ENCODE measurements at places on chromosomes 3 and 15.

GRCh38 chr3:77456906-77457305 is 417.0 kb downstream of the ROBO2 start:
- DNase-seq = no peak

DNA sequence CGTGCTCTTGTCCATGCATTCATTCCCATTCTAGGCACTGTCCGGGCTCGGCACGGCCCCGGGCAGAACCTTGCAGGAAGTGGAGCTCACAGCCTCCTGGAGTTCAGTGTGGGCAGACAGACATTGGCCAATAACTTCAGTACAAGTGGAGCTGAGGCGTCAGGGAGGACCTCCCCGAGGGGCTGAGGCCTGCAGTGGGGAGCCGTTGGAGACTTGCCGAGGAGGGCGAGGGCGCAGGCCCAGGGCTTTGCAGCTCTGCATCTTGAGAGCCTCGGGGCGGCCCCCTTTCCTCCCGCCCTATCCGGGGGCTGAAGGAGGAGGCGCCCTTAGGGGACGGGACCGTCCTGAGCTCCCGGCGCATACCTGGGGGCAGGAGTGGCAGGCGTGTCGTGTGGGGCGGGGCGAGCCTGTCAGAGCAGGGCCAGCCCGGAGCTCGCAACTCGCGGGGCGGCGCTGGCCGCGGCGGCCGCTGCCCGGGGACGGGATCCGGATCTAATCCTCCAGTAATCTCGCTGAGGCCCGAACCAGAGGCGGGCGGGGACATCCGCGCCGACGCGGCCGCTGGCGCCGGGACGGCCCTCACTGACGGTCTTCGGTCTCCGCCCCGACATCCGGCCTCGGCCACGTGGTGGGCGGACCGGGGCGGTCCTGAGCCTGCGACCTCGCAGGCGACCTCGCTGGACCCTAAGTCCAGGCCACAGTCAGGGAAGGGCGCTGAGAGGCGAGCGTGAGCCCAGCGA is at the start of gene ACY1:
TSS of gene ACY1 (plus strand) at position 698 of the 740 bp plus-strand sequence. CDS start 530 bp downstream, outside the sequence.
- peak; percentile 91 for DNase-seq

- DNase-seq = no peak
Observed at GRCh38 chr15:71349336-71349735, 234.1 kb downstream of the THSD4 start.

- no peak for DNase-seq
Observed at GRCh38 chr15:78879517-78880241, 7.0 kb downstream of the MORF4L1 start.

- peak; percentile 59 for DNase-seq
Observed at GRCh38 chr15:32676169-32676568, 34.7 kb downstream of the SCG5 start.

- DNase-seq = no peak
Observed at GRCh38 chr15:72783004-72783639, 436 bp downstream of the ADPGK start.

- DNase-seq = no peak
Observed at GRCh38 chr3:187185759-187186158, 11.5 kb upstream of the RTP1 start.

GRCh38 chr3:187735837-187736236 is 9.4 kb downstream of the BCL6 start:
- DNase-seq = no peak

DNA sequence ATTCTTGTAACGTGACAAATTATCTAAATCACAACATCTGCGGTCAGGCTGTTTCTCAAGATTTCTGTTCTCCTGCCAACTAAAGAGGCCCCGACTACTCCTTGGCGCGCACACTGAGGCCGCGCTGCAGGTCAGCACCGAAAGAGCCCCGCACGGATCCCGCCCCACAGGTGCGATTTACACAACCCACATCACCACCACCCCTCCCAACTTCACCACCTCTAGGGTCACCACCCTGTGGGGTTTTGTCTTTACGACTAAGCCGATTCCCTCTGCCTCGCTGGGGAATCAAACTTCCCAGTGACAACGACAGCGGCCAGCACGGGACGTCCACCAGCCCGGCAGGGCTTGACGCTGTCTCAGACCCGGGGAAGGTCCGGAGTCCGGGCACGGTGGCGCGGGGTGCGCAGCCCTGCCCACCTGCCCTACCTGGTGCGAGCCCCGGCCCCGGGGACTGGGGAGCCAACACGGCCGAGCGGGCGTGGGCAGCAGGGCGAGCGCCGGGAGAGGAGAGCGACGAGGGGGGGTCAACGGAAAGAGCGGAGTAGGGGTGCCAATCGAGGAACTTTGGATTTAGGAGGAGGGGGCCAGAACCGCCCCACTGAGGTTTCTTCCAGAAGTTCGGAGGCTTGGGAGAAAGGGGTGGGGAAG is 764 bp downstream of the UACA start:
- peak; percentile 68 for DNase-seq

DNA sequence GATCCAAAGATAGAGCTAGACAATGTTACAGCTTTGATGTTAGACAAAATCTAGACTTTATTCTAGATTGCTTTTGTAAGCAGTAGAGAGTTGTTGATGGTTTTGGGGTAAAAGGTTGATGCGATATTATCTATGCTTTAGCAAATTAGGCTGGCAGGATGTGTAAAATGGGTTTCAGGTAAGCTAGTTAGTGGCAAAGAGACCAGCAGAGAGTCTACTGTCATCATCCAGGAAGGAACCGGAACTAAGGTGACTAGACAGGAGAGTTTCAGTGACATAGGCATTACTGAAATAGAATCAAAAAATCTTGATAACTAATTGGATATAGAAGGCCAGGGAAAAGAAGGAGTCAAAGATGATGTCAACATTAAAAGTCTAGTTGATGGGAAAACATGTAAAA is 11.1 kb downstream of the OR5K2 start:
- no peak for DNase-seq

DNA sequence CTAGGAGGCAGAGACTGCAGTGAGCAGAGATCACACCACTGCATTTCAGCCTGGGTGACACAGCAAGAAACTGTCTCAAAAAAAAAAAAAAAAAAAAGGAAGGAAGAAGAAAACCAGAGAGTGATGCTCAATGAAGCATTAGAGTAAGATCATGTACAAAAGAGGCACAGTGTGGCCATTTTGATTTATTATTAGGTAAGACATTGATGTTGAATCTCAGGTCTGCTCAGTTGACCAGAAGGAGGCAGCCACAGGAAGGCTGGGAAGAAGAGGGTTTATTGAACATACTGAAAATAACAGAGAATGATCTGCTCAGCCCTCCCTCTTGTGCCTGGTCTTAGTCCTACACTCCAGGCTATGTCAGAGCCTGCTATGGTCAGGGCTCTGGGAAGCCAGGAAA is 15.6 kb downstream of the LRRK1 start:
- DNase-seq = no peak

GRCh38 chr3:149462581-149463011 is 11.9 kb upstream of the TM4SF4 start:
- DNase-seq = no peak

- DNase-seq = peak; percentile 85
Observed at GRCh38 chr15:74817370-74817737, 4.7 kb downstream of the LMAN1L start.

GRCh38 chr3:15420871-15421270 is 6.5 kb downstream of the METTL6 start:
- no peak for DNase-seq

DNA sequence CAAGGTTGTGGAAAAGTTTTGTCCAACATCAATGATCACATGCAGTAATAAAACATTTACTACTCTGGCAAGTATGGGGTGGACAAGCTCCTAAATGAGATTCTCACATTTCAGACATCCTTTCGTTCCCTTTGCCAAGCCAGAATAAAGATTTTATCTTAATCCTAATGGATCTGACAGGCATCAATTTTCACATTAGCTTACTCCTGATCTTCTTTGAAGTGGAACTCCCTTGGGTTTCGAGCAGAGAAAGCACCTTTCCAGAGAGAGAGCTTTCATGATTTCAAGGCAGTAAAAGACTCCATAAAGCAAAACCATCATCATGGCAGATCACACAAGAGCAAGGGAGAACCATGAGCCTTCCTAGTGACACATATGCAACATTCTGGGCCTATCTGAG is 27.3 kb upstream of the EID1 start:
- no peak for DNase-seq

GRCh38 chr15:71078506-71079207 is 36.6 kb upstream of the THSD4 start:
- no peak for DNase-seq

GRCh38 chr15:67571648-67572415 is 29.3 kb downstream of the MAP2K5 start:
- DNase-seq = no peak

DNA sequence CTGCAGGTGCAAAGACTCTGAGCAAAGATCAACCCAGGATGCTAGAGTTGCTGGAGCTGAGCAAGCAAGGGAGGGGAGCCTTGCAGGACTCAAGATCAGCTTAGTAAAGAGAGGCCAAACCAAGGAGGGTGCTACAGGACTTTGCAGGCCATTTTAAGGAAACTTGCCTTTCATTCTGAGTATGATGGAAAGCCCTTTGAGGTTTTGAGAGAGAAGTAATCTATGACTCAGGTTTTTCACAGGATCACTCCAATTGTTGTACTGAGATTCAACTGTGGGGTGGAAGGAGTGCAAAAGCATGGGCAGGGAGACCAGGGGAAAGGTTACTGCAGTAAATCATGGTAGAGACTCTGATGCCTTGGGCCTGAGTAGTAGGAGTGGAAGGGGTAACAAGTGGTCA is 260.4 kb upstream of the GPR149 start:
- DNase-seq = no peak

DNA sequence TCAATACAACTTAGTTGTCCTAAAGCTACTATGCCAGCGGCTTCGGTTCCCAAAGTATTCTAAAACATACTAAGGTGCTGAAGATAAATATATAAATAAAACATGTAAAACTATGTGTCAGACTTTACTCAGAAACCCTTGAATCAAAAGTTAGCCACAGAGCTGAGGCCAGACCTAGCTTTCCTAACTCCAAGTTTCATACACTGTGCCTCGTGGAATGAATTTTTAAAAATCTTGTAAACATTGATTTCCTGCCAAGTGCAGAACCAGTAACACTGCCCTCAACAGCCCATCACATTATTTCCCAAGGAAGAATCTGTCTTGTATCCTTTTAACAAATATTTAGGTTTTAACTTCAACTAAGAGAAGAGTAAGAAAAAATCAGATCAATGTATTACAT is 36.4 kb downstream of the TAMM41 start:
- DNase-seq = peak; percentile 20

GRCh38 chr3:115785782-115786181 is 162.5 kb downstream of the GAP43 start:
- no peak for DNase-seq

Measured in epithelial cell of esophagus (primary cell).